Right ventricle myocardium superior (tissue), 1 donor: ENCODE measurements at places on chromosomes 13 and 19. TPM values are rescaled to one million over a fixed set of nuclear protein-coding genes. Genes with fewer than 3 reads are reported as not detected.

DNA sequence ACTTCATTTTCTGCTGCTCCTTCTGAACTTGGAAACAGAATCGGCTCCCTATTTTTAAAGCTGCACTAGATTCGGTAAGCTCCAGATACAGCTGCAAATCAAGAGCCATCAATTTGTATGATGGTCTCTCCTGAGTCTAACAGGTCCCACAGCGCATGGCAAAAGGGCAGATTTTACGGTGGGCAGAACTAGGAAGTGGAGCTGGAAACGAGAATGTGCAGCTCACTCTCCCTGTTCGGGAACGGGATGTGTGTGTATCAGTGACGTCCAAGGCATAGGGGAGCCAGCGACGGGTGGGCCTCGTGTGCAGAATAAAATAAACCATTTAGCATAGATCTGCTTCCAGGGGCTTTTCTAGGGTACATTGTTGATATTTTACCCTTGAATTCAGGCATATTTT lies 74.2 kb downstream of the COL4A1 start:
- no peak for DNase-seq

DNA sequence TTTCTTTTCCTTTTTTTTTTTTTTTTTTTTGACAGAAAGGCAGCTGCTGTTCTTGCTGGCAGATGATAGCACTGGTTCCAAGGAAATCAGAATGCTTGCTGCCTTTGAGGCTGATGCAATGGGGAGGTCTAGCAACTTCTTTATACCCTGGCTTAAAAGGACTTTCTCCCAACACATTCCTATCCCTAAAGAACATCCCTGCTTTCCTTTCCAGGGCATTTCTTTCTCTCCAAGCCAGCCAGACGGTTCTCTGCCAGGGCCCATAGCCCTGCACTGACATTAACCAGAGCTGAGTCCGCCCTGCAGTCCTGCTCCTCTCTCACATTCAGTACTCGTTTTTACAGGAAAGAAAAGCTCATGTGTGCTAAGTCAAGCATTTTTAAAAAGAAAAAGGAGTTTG lies 133.9 kb upstream of the WASF3 start:
- DNase-seq = peak; percentile 62

DNA sequence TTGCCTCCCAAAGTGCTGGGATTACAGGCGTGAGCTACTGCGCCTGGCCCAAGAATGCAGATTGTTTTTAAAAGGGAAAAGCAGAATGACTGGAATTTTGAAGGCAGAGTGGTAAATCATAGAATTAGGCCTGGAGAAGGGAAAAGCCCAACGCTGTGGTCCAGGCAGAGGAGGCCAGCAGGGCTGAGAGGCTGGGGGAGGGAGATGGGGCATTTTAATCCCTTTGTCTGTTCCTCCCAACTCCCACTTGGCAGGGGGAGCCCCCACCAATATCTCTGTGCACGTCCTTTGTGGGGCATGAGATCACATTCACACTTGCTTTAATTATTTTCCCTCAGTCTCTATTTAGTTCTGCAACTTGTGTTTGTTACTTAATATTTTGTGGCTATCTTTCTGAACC lies 54.4 kb upstream of the RANBP3 start:
- no peak for DNase-seq

- DNase-seq = no peak
These were observed 22.9 kb downstream of the PPP2R1A start for GRCh38 chr19:52212572-52213255.

- peak; percentile 56 for DNase-seq
These were observed 1.7 kb downstream of the MPV17L2 start for GRCh38 chr19:18194554-18195238.

DNA sequence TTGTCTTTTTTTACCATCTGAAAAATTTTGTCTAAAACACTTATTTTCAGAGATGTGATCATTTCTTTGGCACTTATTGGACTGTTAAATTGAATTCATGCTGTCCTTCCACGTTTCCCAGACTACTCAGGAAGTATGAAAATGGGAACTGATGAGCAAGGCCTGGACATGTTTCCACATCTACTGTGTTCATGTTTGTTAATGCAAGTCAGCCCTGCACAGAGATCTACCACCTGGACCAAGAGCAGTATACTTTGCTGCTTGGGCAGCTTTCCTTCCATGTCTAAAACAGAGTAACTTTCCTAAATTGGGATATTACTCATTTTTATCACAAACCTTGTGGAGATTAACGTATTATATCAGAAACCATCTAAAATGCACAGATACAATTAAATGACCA lies 687.4 kb downstream of the DIAPH3 start:
- DNase-seq = no peak

DNA sequence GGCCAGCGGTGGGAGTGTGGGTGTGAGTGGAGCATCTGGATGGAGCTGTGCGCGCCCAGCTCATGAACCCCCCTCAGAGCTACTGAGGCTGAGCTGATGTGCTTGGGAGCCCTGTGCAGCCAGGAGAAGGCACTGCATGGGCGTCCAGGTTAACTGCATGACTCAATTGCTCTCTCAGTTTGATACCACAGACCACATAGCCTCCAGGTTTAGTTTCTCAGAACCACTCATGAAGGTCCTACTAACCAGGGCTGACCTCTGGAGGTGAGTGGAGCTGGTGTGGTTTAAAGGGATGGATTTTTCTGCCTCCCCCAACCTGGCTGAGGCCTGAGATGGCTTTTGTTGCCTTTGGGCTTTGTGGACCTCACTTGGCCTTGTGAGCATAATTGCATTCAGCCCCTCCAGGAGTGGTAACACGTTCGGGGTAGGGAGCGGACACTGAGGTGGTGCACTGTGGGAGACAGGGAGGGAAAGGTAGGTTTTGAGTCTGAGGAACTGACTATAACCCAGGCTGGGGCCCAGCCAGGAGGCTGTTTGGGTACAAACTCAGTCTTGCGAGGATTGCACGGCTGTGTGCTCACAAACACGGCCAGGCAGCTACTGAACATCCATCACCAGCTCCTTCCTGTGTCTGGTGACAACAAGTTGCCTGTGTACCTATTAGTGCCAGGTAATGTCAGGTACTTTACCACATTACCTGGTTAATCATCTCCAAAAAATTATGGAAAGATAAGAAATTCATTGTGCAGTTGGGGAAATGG lies 97.5 kb downstream of the RGCC start:
- DNase-seq = no peak

- no peak for DNase-seq
These were observed 4.4 kb downstream of the BCAM start for GRCh38 chr19:44813070-44813840.

DNA sequence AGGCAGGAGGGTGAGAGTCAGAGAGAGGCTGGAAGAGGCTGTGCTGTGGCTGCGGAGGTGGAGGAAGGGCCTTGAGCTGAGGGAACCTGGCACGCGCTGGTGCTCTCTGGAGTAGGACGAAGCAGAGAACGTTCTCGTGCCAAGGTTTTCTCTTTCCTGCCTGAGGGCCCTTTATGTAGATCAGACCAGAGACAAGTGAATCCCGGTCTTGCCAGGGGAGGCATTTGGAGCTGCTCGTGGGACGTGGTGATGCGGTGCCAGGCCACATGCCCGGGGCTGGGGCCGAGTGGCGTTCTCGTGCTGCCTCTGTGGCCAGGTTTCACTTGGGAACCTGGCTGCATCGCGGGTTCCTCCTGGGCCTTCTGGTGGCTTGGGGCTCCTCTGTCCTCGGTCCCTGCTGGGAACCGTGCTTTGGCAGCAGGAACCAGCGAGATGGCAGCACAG lies 54.2 kb downstream of the KDM4B start:
- DNase-seq = no peak

DNA sequence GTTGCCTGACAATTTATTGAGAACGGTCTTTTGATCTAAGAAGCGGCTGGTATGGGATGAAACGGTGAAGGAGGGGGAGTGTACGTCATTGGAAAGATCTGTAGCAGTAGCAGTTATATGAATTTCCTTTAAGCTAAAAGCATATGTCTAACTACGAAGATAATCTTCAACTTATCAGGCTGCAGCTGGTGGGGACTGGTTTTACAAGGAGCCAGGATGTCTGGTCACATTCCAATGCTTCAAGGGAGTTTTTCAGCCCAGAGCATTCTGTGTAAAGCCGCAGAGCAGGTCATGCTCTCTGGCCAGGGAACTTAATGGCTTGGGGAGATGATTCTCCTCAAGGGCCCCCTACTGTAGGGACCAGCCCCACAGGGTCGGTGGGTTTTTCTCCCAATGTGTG lies 29.2 kb downstream of the CLEC4M start:
- DNase-seq = no peak

DNA sequence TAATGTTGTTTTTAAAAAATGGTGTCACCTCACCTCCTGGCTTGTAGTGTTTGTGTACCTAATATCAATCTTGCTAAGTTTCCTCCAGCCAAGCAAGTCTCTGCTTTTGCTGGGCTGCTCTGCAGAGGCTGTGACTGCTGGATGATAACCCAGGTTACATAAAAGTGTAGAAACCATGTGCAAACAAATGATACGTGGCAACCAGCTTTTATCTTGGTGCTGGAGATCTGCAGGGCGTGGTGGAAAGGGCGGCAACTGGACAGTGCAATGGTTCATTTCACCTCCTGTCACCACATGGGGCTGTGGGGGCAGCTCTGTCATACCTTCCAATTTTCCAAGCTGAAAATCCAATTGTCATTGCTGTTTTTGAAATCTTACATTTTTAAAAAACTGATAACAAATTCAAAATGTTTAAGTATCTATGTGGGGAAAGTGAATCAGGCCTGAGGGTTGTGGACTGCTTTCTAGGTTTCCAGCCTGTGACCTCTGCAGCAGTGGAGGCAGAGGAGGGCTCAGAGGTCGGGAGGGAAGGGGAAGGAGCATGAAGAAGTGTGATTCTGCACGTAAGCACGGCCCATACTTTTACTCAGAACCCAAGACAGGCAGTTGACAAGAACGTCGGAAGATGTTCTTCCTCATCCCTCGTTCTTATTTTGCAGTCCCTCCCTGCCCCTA lies 9.7 kb downstream of the GPR42 start:
- DNase-seq = no peak

GRCh38 chr13:36817996-36818803 lies 822 bp upstream of the RFXAP start:
- no peak for DNase-seq

- no peak for DNase-seq
These were observed 496.2 kb upstream of the KLHL1 start for GRCh38 chr13:70604448-70604847.

- no peak for DNase-seq
These were observed 146.0 kb upstream of the KLF12 start for GRCh38 chr13:74280093-74280794.

DNA sequence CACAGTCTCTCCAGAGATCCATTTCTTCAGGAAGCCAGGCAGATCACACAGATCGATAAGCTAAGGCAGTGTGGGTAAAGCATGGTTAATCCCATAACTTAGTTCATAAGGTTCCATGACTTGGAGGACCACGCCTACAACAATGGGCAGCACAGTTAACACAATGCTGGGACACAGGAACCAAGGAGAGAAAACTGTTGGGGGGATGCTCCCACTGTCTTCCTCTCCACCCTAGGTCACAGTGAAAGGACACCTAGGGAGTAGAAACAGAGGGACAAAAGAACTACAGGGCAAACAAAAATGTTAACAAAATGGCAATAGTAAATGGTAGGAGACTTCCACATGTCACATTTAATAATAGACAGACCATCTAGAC lies 20.8 kb upstream of the ZNF181 start:
- no peak for DNase-seq

The SHANK1 gene
- 0.40 TPM for total RNA-seq

The SRRM5 gene
- total RNA-seq = 0.13 TPM

The HSPB6 gene
- 570 TPM for total RNA-seq

The TTC9B gene
- not detected for total RNA-seq

The SLC15A1 gene
- not detected for total RNA-seq

The PGLYRP1 gene
- not detected for total RNA-seq

The CRX gene
- not detected for total RNA-seq

The KISS1R gene
- not detected for total RNA-seq

The PRODH2 gene
- total RNA-seq = not detected

The CLPTM1 gene
- total RNA-seq = 89.7 TPM
